ENCODE measurements at places on chromosomes 2 and 18. TPM values are rescaled to one million over a fixed set of nuclear protein-coding genes. Genes with fewer than 3 reads are reported as not detected.

DNA sequence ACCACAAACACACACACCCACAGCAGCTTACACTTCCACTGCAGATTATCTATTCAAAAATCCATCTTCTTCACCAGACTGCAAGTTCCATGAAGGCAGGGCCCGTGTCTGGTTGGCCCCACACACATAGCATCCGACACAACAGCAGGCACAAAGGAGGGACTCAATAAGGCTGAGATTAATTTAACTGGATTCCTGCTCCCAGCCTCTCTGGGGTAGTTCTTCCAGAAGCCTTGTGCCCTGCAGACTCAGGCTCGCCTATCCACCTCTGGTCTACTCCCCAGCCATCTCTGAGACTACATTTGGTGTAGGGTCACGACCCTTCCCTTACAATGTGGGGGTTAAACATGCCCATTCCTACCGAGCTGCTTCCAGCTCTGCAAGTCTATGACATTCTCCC, 57.7 kb downstream of the TRABD2A start:
- no peaks in the 10 kb centered on the region for H3K27me3 ChIP-seq
- H3K4me1 ChIP-seq: no peaks in the 10 kb centered on the region
- H3K36me3 ChIP-seq: no peaks in the 10 kb centered on the region
- H3K27ac ChIP-seq: no peak overlapping the region
- no peak overlapping the region for H3K4me3 ChIP-seq

DNA sequence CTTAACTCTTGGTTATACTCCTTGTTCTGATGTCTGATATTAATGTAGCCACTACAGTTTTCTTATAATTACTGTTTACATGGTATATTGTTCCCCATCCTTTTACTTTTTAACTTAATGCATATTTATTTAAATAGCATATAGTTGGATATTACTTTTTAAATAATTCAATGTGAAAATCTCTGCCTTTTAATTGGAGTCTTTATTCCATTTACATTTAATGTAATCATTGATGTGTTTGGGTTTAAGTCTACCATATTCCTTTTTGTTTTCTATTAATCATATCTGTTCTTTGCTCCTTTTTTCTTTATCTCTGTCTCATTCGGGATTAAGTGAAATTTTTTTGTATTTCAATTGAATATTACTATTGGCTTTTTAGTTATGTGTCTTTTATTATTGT, 109.1 kb downstream of the MTX2 start:
- no peaks in the 10 kb centered on the region for H3K4me1 ChIP-seq
- H3K36me3 ChIP-seq: no peaks in the 10 kb centered on the region
- no peak overlapping the region for H3K27ac ChIP-seq
- DNase-seq: no peak

DGUOK gene
- total RNA-seq: 48.1 TPM

DNA sequence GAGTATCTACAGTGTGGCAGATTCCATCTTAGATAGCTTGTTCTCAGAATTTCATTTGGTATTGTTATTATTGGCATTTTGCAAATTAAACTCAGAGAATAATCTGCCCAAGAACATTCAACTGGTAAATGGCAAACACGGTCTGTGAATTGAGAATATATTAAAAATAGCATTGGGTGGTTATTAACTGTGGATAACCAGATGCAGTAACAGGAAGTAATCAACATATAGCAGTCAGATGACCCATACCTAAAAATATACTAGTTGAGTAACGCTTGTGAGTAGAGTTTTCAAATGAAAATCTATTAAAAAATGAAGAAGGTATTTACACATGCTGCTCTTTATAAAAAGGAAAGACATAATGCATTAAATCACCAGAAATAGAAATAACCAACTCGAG, 129.5 kb downstream of the ZNF804A start:
- no peaks in the 10 kb centered on the region for H3K36me3 ChIP-seq
- DNase-seq: no peak
- H3K4me3 ChIP-seq: no peak overlapping the region
- no peaks in the 10 kb centered on the region for H3K27me3 ChIP-seq

GRCh38 chr18:6039055-6039454, 143.7 kb upstream of the TMEM200C start:
- H3K4me1 ChIP-seq: no peaks in the 10 kb centered on the region
- H3K27ac ChIP-seq: no peak overlapping the region
- H3K27me3 ChIP-seq: no peaks in the 10 kb centered on the region
- H3K36me3 ChIP-seq: no peaks in the 10 kb centered on the region
- DNase-seq: no peak
- no peak overlapping the region for H3K4me3 ChIP-seq
